Fibroblast of skin of left quadriceps (primary cell): ENCODE measurements at places on chromosomes 6 and 20.
A peak's percentile ranks its signal among the peaks of the same experiment; 100 is the strongest.

GRCh38 chr6:29826271-29826670 lies 1.4 kb upstream of the HLA-G start:
- no peak for DNase-seq

- no peak for DNase-seq
These were observed 108.6 kb upstream of the MRPS10 start for GRCh38 chr6:42326248-42326647.

DNA sequence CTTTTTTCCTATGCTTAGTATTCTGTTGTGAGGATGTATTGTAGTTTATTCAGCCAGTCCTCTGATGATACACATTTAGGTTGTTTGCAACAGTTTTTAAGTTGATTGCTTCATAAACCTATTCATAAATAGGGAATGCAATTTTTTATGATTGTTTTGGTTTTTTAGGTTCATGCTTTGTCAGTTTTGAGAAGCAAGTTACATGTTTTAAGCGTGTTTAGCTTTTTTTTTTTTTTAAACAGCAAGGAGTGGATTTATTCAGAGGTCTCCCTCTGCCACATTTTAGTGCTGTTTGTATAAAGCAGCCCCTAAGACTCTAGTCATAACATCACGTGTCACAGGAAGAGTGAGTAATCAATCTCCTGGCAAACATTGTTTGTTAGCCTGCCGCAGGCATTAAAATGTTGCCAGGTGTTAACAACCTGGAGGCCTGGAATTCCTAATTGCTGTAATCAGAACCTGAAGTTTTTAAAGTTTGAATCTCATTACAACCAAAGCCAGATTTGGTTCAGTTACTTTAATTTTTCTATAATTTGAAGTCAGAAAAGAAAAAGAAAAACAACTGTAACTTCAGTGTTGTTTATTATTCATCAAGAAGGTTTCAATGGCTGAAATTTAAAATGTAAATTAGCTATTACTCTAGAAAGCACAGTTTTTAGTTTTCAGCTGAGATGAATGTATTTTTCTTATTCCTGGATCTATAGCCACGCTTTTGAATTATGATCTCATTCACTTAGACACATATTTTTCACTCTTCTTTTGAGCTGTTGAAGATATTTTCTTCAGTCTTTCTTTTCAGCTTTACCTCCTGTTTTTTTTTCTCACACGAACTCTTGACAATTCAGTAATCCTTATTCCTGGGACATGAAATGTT lies 59.2 kb downstream of the KCNS1 start:
- no peak for DNase-seq

DNA sequence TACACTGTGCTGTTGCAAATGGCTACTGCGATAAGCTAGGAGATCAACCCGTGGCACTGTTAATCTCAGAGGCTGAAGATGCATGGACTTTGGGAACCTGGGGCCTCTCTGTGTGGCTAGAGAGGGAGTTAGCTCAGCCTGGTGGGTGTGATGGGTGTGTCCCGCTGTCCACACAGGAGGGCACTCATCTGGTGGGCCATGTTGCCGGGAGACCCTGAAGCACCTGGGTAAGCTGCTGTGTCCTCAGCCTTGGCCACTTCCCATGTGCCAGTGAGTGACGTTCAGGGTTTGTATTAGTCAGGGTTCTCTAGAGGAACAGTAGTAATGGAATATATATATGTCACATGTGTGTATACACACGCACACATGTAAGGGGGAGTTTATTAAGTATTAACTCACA lies 132.7 kb downstream of the ERMARD start:
- no peak for DNase-seq

DNA sequence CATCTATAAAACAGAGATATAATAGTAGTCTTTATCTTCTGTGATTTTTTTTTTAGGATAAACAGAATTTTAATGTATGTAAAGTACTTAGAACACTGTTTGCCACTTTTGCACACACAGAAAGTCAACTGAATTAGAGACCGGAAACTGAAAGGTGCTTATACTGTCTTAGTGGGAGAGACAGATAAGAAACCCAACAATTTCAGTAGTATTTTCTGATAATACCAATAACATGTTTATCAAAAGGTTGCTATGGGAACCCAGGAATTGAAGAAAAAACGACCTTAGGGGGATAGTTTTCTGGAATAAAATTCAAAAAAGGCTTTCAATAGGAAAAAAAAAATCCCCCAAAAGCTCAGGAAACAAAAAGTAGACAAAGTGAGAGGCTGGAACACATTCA lies 138.6 kb downstream of the BCKDHB start:
- DNase-seq: no peak

GRCh38 chr6:116925088-116925794 lies 48.2 kb downstream of the RFX6 start:
- no peak for DNase-seq

GRCh38 chr6:79231101-79231500 lies 3.4 kb downstream of the HMGN3 start:
- no peak for DNase-seq

DNA sequence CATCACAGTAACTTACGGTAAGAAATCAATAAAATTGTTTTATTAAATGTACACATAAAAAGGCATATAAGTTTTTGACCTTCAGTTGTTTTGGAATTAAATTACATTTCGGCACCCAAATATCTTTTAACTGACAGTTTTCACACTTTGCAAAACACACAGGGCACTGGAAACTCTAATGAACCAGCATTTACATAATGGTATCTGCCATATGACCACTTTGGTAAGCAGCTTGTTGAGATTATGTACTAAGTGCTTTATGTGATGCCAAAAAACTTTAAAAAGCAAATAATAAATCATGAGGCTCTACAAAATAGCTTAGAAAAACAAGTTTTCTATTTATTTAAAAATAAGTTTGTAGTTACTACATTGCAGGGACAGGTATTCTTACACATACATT lies 68.2 kb downstream of the IRAK1BP1 start:
- DNase-seq: no peak

- DNase-seq: no peak
These were observed 382.0 kb downstream of the TFAP2B start for GRCh38 chr6:51200676-51201075.

GRCh38 chr6:52186075-52186474 lies at the start of gene IL17A:
Gene IL17A, plus strand, starts transcription at chr6:52186375. Its CDS starts 57 bp downstream, at chr6:52186432.
- no peak for DNase-seq

GRCh38 chr20:53642196-53643030 lies 48.8 kb upstream of the ZNF217 start:
- no peak for DNase-seq

GRCh38 chr6:16132909-16133308 lies 4.0 kb downstream of the MYLIP start:
- DNase-seq: no peak

DNA sequence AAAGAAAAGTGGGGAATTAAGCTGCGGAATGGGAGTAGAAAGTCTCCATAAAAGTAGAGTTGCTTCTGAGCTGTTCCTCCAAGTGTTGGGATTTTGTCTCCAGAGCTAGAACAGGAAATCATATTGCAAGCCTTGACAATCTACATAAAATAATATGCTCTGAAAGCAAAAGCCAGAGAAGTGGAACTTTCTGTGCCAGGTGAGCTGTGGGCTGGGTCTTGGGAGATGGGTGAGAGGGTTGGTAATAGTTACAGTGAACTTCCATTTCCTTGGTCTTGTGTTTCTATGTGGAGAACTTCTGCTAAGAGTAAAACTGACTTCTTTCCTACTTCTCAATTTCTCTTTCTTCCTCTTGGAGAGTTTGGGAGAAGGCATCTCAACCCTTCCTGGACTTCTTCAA lies 6.3 kb upstream of the HMGN4 start:
- no peak for DNase-seq

DNA sequence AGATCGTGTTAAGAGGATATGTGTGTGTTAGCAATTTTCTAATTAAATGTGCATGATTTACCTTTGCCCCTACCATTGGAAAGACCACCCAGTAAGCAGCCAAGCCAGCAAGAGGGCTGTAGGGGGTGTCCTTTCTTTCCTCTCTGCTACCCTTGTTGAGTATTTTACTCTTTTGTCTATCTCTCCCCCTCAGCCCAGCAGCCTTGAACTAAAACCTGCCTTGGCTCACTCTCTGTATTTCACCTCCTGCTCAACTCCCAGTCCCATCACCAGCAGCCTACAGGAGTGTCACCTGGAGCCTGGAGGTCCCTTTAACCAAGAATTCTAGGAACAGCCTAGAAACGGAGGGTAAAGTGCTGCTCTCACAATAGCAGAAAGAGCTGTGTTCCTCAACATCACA lies 81.0 kb downstream of the HIVEP2 start:
- DNase-seq: no peak

- DNase-seq: no peak
These were observed 7.2 kb downstream of the LMBRD1 start for GRCh38 chr6:69789578-69789977.

GRCh38 chr6:167073679-167074274 lies 49.1 kb upstream of the CCR6 start:
- no peak for DNase-seq

GRCh38 chr6:118580585-118581419 lies 32.7 kb downstream of the PLN start:
- peak; percentile 49 for DNase-seq

GRCh38 chr6:75349262-75349984 lies 64.8 kb upstream of the TMEM30A start:
- no peak for DNase-seq

- no peak for DNase-seq
These were observed 8.5 kb downstream of the TRMT11 start for GRCh38 chr6:125994670-125995488.

DNA sequence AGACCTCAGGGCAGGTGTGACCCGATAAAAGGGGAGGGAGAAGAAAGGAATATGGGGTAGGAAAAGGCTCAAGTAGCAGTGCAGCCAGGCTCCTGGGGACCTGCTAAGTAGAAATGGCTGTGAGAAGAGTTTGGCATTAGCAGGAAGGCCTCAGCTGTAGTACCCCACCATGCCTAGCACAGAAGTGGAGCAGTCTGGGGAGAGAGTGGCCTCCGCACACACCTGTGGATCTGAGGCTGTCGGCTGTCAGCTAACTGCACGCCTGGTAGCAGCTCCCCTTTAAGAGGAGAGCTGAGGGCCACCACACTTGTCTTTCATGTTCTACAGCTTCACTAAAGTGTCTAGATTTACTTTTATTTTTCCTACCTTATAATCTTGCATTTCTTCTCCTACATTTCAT lies 24.6 kb downstream of the PDE7B start:
- DNase-seq: no peak

GRCh38 chr6:52590152-52590891 lies 13.5 kb upstream of the TRAM2 start:
- no peak for DNase-seq

GRCh38 chr6:5522147-5522546 lies 260.8 kb downstream of the FARS2 start:
- no peak for DNase-seq

GRCh38 chr20:23161968-23162696 lies 76.0 kb upstream of the CD93 start:
- peak; percentile 39 for DNase-seq

- DNase-seq: no peak
These were observed 49.7 kb downstream of the SLC22A23 start for GRCh38 chr6:3406891-3407809.

- no peak for DNase-seq
These were observed 497 bp downstream of the ACSS1 start for GRCh38 chr20:25057234-25058050.

DNA sequence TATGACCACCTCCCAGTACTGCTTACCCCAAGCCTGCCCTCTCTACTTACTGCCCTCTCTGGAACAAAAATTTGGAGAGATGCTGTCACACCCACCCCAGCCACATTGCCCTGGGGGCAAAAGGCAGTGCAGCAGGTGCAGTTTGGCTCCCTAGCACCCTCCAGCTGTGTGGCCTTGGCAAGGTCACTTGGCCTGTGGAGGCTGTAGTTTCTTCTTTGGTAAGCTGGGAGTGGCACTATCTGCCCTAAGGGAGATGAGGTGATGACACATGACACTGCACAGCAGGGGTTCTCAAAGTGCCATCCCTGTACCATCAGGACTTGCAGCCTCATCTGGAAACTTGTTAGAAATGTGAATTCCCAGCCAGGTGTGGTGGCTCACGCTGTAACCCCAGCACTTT lies 44.8 kb downstream of the TAF8 start:
- no peak for DNase-seq

GRCh38 chr20:39048000-39048696 lies 86.0 kb downstream of the DHX35 start:
- DNase-seq: peak; percentile 40

DNA sequence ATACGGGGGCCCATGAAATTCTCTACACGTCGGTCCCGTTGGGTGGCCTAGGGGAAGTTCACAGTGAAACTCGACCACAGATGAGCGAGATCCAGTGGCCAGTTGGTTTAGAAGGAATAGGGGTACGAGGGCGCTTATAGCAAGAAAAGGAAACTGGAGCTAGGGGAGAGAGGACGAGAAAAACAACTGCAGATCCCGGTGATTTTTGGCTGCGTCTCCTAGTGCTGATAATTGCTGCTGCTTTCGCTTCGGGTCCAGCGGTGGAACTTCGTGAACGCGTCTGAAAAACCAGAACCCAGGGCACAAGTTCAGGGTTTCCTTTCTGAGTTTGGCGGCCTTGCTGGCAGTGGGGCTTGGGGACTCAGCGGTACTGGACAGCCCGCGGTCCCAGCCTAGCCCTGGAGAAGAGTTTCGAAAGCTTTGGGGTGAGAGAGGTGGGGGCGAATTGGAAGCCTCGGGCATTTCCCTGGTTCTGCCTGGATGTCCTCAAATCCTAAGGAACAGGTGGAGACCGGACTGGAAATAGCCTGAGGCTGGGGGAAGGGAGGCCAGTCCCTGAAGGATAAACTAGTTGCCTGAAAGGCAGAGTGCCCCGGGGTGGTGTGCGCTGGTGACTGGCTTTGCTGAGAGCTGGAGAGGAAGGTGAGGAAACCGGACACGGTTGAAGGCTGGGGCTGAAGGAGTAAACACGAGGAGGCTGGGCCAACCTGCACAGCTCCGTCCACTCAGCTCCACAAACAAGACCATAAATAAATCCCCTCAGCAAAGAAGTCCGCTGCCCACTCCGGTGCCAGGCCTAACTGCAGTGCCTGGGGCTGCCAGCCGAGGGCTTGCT lies 793 bp downstream of the GMPR start:
- no peak for DNase-seq

DNA sequence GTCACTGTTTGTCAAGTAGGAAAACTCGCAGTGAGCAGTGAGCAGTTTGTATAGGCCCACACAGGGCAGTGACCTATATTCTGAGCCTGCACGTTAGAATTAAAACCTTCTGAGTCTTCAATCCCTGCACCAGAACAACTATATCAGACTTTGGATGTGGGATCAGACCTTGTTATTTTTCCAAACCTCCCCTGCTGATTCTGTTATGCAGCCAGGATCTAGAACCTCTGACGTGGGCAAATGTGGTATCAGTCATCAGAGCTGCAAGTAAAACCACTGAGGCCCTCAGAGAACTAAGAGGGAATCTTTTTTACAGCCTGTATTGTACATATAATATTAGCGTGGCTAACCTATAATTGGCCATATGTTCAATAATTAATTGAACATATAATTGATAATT lies 32.0 kb upstream of the AKAP7 start:
- no peak for DNase-seq

- no peak for DNase-seq
These were observed 108.0 kb upstream of the FAM184A start for GRCh38 chr6:119186490-119186889.

- DNase-seq: no peak
These were observed 375.0 kb upstream of the ARID1B start for GRCh38 chr6:156402227-156402626.

GRCh38 chr6:11161031-11161956 lies 49.8 kb upstream of the ERVFRD-1 start:
- DNase-seq: no peak
